Endothelial cell (in vitro differentiated cells): ENCODE measurements at places on chromosomes 16 and 17. TPM values are rescaled to one million over a fixed set of nuclear protein-coding genes. Genes with fewer than 3 reads are reported as not detected.

- peaks cover 3% of the 10 kb centered on the region for H3K27me3 ChIP-seq
- no peak overlapping the region for H3K4me3 ChIP-seq
- peak; percentile 73 for DNase-seq
- H3K4me1 ChIP-seq = no peaks in the 10 kb centered on the region
- H3K27ac ChIP-seq = no peak overlapping the region
Observed at GRCh38 chr16:27795992-27796614, 246.2 kb downstream of the KATNIP start.

- DNase-seq = no peak
- H3K27me3 ChIP-seq = peaks cover under 1% of the 10 kb centered on the region
- H3K36me3 ChIP-seq = no peaks in the 10 kb centered on the region
- H3K4me1 ChIP-seq = peaks cover 4% of the 10 kb centered on the region
- no peak overlapping the region for H3K27ac ChIP-seq
- no peak overlapping the region for H3K4me3 ChIP-seq
Observed at GRCh38 chr16:25699069-25699468, 7.3 kb downstream of the HS3ST4 start.

TEKT5 gene
- 0.64 TPM for total RNA-seq

- H3K4me3 ChIP-seq = no peak overlapping the region
- no peak for DNase-seq
- no peak overlapping the region for H3K27ac ChIP-seq
- no peaks in the 10 kb centered on the region for H3K36me3 ChIP-seq
Observed at GRCh38 chr16:17483351-17483750, 12.6 kb upstream of the XYLT1 start.

DNA sequence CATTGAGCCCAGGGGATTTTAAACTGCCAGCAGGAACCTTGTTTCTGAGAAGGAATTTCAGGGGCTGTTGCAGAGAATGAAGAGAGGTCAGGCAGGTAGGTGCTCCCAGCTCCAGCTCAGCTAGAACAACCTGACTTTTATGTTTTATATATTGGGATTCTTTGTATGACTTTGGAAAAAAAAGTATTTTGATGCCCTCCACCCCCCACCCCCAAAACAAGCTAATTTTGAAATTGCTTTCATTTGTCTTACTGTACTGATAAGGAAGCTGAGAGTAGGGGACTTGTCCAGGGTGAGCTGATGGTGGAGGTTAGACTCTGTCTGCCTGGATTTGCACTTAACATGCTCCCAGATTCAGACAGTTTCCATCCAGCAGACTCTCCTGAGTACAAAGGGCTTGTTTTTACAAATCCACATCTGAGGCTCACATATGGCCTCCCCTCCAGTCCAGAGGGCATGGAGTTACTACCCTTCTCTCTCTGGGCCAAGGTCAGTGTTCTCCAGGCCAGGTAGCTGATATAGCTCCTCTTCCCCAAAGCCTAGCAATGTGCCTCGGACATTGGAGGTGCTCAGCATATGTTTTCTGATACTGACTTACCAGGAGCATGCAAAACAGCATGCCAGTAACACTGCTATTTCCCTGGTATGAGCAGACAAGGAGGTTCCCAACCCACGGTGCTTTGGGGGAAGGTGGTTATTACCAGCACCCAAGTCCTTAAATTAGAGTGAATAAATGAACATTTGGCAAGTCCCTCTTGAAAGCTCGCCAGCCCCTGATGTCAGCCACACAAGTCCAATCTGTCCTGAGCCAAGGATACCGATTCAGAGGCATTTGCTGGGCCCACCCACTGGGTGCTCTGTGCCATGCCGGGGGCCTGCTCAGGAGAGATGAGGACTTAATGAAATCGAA lies 11.3 kb downstream of the STX1B start:
- H3K27ac ChIP-seq = no peak overlapping the region
- peaks cover 6% of the 10 kb centered on the region for H3K27me3 ChIP-seq
- H3K4me1 ChIP-seq = peaks cover 3% of the 10 kb centered on the region
- no peak for DNase-seq
- H3K4me3 ChIP-seq = no peak overlapping the region

ANKFN1 gene
- not detected for total RNA-seq
